ENCODE measurements at places on chromosomes 16 and 17. TPM values are rescaled to one million over a fixed set of nuclear protein-coding genes. Genes with fewer than 3 reads are reported as not detected.

Gene KRT16
- not detected for total RNA-seq

- H3K36me3 ChIP-seq = no peaks in the 10 kb centered on the region
- H3K27ac ChIP-seq = peak overlapping the region; percentile 84
- H3K27me3 ChIP-seq = peaks cover 6% of the 10 kb centered on the region
- H3K4me1 ChIP-seq = peaks cover 64% of the 10 kb centered on the region
- peak overlapping the region; percentile 80 for H3K4me3 ChIP-seq
These were observed 90.4 kb downstream of the IRF8 start for GRCh38 chr16:85989376-85989775.

DNA sequence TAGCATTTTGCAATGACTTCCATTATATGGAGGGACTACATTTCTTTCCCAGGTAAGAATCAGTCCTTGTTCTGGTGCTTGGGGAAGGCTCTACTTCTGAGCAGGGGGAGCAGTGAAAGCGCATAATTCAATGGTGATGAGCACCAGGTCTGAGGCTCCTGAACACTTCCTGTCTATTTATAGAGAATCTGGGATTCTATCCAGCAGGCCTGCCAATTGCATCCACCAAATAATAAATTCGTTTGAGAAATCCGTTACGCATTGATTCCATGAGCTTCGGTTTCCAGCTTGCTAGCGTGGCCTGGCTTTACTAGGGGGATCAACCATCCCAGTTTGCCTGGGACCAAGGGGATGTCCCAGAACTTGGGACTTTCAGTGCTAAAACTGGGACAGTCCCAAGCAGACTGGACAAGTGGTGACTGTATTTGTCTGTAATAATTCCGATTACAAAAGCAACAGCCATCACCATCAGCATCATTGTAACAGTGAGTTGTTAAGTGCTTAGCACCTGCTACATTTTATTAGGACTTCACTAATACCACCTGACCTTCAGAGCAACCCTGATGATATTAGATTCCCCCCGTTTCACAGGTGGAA is 349.9 kb downstream of the MAF start:
- no peaks in the 10 kb centered on the region for H3K36me3 ChIP-seq
- no peaks in the 10 kb centered on the region for H3K4me1 ChIP-seq
- no peak overlapping the region for H3K4me3 ChIP-seq
- no peak for DNase-seq
- no peak overlapping the region for H3K27ac ChIP-seq

Gene TMEM98
- 0.59 TPM for total RNA-seq

GRCh38 chr16:14298374-14299122 is 227.4 kb downstream of the MRTFB start:
- H3K27ac ChIP-seq = no peak overlapping the region
- peaks cover 9% of the 10 kb centered on the region for H3K27me3 ChIP-seq
- peaks cover 10% of the 10 kb centered on the region for H3K4me1 ChIP-seq
- H3K36me3 ChIP-seq = no peaks in the 10 kb centered on the region

DNA sequence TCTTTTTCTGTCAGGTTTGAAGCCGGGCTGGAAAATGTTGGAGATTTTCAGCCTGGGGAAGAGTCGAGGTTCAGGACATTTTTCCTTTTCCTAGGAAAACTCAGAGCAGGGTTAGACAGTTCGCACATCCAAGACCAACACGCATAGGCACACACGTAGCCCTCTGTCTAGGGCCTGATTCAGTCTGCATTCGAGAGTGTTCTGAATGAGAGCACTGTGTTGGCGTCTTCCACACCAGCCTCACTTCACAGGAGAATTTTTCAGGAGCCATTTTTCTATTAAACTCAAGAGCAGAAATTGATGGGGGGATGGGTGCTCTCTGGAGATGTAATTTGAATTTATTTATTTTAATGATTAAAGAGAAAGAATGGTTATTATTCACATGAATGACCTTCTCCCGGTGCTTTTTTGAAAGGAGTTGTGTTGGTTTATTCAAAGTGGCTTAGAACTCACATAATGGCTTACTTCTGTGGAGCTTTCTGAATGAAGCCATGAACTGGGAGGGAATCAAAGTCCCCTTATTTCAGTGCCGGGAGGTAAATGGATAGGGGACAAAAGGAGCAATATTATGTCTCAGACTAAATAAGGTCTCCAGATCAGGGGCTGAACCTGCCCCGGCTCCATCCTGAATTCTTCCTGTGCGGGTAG is 194.3 kb downstream of the CCDC182 start:
- DNase-seq = no peak
- H3K4me3 ChIP-seq = no peak overlapping the region
- H3K27ac ChIP-seq = no peak overlapping the region
- peaks cover 22% of the 10 kb centered on the region for H3K4me1 ChIP-seq
- peaks cover 12% of the 10 kb centered on the region for H3K27me3 ChIP-seq

DNA sequence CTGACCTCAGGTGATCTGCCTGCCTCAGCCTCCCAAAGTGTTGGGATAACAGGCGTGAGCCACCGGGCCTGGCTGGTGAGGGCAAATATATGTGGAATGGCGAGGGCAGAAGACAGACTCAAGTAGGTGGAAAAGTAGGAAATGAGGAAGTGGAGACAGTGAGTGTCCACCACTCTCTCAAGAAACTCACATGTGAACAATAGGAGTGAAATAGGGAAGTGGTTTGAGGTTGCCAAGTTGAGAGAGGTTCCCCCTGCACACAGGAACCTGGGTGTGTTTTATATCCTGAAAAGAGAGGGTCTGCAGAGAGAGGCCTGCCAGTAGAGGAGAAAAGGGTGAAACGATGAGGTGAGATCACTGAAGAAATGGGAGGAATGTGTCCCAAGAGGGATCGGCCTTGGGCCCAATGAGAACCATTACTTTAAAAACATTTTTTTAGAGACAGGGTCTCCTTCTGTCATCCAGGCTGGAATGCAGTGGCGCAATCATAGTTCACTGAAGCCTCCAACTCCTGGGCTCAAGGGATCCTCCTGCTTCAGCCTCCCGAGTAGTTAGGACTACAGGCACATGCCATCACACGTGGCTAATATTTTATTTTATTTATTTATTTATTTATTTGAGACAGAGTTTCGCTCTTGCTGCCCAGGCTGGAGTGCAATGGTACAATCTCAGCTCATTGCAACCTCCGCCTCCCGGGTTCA is 17.1 kb upstream of the CORO1A start:
- H3K27ac ChIP-seq = peak overlapping the region; percentile 77
- no peak for DNase-seq
- peak overlapping the region; percentile 47 for H3K4me3 ChIP-seq
- peaks cover 25% of the 10 kb centered on the region for H3K4me1 ChIP-seq
- no peaks in the 10 kb centered on the region for H3K36me3 ChIP-seq

Gene PITPNM3
- total RNA-seq = 0.84 TPM

DNA sequence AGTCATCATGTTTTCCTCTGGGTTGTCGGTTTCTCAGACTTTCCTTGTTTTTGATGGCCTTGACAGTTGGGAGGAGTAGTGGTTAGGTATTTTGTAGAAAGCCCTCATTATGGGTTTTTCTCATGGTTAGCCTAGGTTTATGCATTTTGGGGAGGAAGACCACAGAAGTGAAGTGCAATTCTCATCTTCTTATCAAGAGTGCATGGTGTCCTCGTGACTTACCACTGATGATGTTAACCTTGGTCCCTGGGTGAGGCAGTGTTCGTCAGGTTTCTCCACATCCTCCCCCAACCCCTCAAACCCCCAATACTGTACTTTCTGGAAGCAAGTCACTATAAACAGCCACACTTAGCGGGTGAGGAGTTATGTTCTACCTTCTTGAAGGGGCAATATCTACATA is 42.3 kb downstream of the BPTF start:
- H3K27me3 ChIP-seq = no peaks in the 10 kb centered on the region
- H3K27ac ChIP-seq = peak overlapping the region; percentile 51
- no peaks in the 10 kb centered on the region for H3K36me3 ChIP-seq
- DNase-seq = no peak
- H3K4me1 ChIP-seq = peaks cover 38% of the 10 kb centered on the region

Gene MT1G
- total RNA-seq = 3.3 TPM

DNA sequence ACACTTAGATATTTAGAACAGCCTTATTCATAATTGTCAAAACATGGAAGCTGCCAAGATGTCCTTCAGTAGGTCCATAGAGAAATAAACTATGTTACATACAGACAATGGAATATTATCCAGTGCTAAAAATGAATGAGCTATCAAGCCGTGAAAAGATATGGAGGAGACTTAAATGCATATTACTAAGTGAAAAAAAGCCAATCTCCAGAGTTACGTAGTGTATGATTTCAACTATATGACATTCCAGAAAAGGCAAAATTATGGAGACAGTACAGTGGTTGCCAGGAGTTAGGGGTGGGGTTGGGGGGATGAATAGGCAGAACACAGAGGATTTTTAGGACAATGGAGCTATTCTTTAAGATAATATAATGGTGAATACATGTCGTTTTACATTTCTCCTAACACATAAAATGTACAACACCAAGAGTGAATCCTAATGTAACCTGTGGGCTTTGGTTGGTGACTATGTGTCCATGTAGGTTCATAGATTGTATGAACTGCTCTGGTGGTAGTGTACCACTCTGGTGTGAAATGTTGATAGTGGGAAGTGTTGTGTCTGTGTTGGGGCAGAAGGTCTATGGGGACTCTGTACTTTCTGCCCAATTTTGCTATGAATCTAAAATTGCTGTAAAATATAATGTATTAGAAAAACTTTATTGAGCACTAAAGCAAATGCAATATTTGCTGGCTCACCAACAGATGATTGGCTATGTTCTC is 122.6 kb downstream of the USP22 start:
- H3K4me1 ChIP-seq = peaks cover 3% of the 10 kb centered on the region
- no peak for DNase-seq
- no peaks in the 10 kb centered on the region for H3K36me3 ChIP-seq
- no peak overlapping the region for H3K27ac ChIP-seq

GRCh38 chr17:78359321-78359996 is 418 bp downstream of the SOCS3 start:
- H3K4me1 ChIP-seq = peaks cover 46% of the 10 kb centered on the region
- peak; percentile 85 for DNase-seq
- peaks cover 6% of the 10 kb centered on the region for H3K36me3 ChIP-seq
- H3K27ac ChIP-seq = peak overlapping the region; percentile 48
- no peaks in the 10 kb centered on the region for H3K27me3 ChIP-seq

DNA sequence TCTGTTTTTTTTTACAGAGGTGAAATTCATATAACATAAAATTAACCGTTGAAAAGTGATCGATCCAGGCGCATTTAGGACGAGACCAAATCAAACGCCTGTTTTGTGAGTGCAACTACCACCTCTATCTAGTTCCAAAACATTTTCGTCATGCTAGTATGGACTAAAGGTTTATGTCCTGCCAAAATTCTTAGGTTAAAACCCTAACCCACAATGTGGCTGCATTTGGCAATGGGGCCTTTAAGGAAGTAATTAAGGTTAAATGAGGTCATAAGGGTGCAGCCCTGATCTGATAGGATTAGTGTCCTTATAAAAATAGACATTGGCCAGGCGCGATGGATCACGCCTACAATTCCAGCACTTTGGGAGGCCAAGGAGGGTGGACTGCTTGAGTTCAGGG is 32.8 kb upstream of the RCVRN start:
- H3K27ac ChIP-seq = no peak overlapping the region
- no peak for DNase-seq
- no peaks in the 10 kb centered on the region for H3K27me3 ChIP-seq
- no peaks in the 10 kb centered on the region for H3K36me3 ChIP-seq
- no peaks in the 10 kb centered on the region for H3K4me1 ChIP-seq

GRCh38 chr17:69511250-69511649 is 96.8 kb downstream of the MAP2K6 start:
- no peak overlapping the region for H3K27ac ChIP-seq
- H3K4me1 ChIP-seq = no peaks in the 10 kb centered on the region
- DNase-seq = no peak

DNA sequence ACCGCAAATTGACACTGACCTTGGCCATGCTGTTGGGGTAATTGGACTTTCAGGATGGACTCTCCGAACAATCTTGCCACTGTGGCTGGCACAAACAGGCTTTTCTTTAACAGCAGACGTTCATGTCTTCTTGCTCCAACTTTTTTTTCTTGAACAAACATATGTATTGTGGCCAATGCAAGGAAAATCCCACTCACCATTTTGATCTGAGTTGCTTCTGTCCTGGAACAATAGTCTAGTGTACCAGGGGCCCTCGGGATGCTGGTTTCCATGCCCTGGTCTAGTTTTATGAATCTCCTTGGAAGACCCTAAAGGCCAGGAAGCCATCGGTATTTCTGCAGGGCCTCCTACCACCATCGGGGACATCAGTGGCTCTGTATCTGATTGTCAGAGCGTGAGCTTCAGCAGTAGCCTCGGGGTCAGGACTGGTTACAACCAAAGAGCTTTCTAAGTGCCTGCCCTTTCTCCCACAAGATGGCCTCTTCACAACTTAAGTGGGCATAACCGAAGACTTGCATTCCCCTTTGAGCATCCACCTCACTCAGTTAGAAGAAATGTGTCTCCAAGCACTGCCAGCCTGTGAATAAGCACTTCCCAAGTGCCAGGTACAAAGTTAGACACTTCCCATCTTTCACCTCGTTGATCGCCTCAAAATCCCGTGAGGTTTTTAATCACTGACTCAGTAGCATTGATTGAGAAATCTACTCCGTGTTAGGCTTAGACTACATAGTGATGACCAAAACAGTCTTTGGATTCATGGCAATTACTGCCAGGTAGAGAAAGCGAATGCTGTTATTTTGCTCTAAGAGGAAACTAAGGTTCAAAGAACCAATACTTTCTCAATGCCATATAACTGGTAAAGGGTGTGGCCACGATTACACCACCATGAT is 87.0 kb upstream of the TBX2 start:
- no peaks in the 10 kb centered on the region for H3K36me3 ChIP-seq
- H3K4me3 ChIP-seq = no peak overlapping the region
- H3K4me1 ChIP-seq = no peaks in the 10 kb centered on the region
- DNase-seq = no peak

GRCh38 chr17:29569245-29569950 is 897 bp downstream of the TP53I13 start:
- DNase-seq = peak; percentile 58
- H3K36me3 ChIP-seq = no peaks in the 10 kb centered on the region
- peaks cover 23% of the 10 kb centered on the region for H3K4me1 ChIP-seq
- peak overlapping the region; percentile 99 for H3K4me3 ChIP-seq

All from natural killer cell treated with Interleukin-12 subunit alpha and Interleukin-12 subunit beta and Interleukin-15 and Interleukin-18, amount 100 ng/mL, for 72 hours (primary cell).